ENCODE measurements at places on chromosomes 4 and X. TPM values are rescaled to one million over a fixed set of nuclear protein-coding genes. Genes with fewer than 3 reads are reported as not detected.

Gene HELT
- total RNA-seq: 0.96 TPM

Gene DRD5
- total RNA-seq: not detected

Gene NHSL2
- total RNA-seq: 7.5 TPM

Gene TBX22
- 1.3 TPM for total RNA-seq

Gene POLN
- 2.4 TPM for total RNA-seq

Gene RAB41
- total RNA-seq: not detected

Gene APOOL
- total RNA-seq: 5.6 TPM

Gene FATE1
- total RNA-seq: not detected

Gene DOCK11
- 2.2 TPM for total RNA-seq

Gene P2RY8
- 0.03 TPM for total RNA-seq

Gene ODAPH
- total RNA-seq: not detected

Gene TACC3
- 54.0 TPM for total RNA-seq

Gene MAGEA9B
- total RNA-seq: not detected

DNA sequence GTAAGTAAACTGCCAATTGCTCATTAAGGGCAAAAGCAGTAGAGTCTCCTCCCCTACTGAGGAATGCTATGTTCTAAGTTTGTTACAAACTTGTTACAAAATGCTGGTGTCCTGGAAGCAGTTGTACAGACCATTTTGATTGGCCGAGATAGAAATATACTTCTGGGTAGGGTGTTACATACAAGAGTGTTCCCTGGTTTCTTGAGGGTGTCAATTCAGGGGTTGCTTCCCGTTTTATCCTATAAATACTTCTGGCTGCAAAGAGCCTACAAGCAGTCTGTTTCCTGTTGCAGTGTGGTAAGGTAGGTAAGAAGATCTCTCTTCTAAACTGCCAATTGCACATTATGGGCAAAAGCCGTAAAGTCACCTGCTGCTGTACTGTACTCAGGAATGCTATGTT lies 5.7 kb downstream of the TRPC5OS start:
- no peak for DNase-seq

GRCh38 chrX:117376460-117376859 lies 740.1 kb downstream of the KLHL13 start:
- DNase-seq: no peak

DNA sequence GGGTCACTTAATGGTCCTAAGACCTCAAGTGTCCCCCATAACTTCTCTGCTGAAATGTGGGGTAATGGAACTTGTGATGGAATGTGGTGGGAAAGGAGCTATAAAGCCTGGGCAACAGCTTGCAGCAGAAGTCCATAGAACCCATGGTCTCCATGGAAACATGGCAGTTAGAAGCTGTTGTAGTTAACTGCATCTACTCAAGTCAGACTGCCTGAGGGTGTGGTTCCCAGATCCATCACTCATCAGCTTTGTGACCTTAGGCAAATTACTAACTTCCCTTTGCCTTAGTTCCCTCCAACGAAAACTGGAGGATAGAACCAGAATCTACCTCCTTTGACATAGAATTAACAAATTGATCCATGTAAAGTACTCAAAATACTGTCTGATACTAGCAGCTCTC lies 113.0 kb downstream of the SPATA18 start:
- no peak for DNase-seq

DNA sequence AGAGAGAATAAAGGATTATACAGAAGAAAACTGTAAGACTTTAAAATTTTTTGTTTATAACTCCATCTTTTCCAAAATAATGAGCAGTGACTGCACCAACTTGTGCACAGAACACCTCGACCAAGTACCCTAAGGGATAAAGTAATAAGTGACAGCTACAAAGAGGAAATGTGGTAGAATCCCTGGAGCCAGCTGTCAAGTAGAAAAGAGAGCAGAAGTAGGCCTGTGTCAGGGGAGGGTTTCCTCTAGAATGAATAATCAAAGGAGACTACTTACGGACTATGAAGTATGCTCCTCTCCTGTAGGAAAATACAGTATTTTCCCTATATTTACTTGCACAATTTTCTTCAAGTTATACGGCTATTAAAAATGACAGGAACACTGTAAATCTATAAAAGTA lies 1.2 kb downstream of the EIF1AX start:
- no peak for DNase-seq

GRCh38 chr4:69776696-69777095 lies 16.3 kb upstream of the SULT1B1 start:
- no peak for DNase-seq

DNA sequence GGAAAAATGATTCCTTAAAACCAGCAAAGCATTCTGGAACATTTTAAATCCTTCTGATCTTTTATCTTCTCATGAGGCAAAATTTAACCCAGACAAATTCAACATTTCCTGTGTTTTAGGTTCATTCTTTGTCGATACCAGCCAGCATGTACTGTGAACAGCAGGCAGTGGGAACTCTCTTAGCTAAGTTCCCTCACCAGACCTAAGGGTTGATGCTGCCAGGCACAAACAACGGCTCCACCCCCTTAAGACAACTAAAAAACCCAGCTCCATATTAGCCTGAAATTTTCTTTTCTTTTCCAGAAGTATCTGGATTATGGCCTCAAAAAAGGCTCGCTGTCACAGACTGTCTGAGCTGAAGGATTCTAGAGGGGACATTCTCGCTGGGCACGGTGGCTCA lies 2.4 kb upstream of the RBM47 start:
- no peak for DNase-seq

DNA sequence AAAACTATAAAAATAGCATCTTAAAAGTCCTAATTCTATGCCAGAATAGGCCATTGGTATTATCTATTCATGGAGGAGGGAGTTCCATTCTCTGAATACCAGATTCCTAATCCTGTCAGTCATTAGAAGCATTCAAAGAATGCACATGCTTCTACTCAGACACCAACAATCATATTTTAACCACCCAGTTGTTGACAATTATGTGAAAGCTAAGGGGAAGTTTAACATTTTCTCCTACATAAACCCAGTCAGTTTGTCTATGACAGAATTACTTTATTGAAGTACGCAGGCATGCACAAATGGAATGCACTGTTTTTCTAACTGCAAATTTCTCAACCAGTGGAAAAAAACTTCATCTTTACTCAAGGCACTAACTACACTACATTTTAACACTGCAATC lies 69.6 kb upstream of the MTNR1A start:
- DNase-seq: no peak

- no peak for DNase-seq
These were observed 16.3 kb upstream of the ESX1 start for GRCh38 chrX:104270916-104271512.

- DNase-seq: no peak
These were observed 85.1 kb upstream of the ADAD1 start for GRCh38 chr4:122293374-122294365.

DNA sequence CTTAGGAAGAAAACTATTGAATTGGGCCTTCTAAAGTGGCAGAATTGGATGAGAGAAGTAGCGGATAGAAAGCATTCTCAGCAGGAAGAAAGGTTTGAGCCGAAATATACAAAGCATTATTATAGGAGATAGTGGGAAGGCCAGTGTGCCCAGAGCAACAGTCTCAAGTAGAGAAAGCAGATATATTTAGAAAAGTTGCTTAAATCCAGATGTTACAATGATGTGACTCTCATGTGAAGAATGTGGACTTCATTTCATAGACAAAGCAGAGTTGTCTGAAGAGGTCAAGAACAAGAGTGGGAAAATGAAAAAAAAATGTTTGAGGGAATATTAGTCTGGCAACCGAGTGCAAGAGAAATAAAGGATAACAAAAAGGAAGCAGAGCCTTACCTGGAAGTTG lies 66.9 kb downstream of the SYNPO2 start:
- DNase-seq: no peak

DNA sequence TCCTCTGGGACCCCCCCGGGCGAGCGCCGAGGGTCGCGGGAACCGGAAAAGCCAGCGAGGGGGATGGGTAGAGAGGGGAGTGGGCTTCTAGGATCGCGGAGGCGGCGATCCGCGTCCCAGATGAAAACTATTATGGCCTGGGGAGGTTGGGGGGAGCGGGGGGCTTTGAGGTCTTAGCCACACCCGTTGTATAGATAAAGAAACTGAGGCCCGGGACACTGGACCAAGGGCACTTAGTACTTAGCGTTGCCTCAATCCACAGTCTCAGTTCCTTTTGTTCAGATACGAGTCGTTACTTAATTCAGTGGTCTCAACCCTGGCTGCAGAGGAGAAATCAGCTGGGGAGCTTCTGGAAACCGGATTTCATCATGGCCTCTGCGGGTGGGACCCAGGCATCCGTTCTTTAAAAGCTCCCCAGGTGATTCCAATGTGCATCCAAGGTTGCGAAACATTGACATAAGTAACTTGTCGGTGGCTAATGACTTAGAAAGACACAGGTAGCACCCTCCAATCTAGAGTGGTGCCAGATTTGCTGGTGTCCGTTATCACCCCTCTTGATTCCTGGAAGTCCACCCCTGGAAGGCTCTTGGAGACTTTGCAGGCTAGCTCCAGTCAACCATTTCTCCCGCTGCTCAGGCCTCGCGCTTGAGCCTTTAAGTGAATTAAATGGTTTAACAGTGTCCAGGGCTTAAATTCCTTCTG lies 90.7 kb downstream of the GEMIN8 start:
- peak; percentile 60 for DNase-seq

- DNase-seq: no peak
These were observed 17.9 kb downstream of the COX18 start for GRCh38 chr4:73051625-73052024.

GRCh38 chr4:52883183-52883621 lies 21.1 kb downstream of the RASL11B start:
- DNase-seq: peak; percentile 62

DNA sequence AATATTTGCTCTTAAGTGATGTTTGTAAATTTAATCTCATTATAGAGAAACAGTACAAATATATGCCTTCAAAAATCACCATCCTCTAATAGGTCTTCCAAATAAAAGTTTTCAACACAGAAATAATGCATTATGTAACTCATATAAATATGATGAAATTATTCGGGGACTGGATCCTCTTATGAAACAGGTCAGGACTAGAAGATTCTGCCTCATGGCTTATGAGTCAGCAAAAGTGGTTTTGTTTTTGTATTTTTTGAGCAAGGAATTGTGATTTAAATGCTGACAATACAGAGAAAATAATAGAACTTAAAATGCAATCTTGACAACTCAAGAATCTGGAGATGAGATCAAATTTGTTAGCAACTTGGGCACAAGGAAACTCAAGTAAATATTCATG lies 179.7 kb upstream of the NDP start:
- no peak for DNase-seq

GRCh38 chr4:168831919-168832762 lies 177.9 kb downstream of the CBR4 start:
- peak; percentile 92 for DNase-seq

- DNase-seq: no peak
These were observed 19.8 kb upstream of the STOX2 start for GRCh38 chr4:183885205-183885720.

- no peak for DNase-seq
These were observed 1165.7 kb upstream of the IGFBP7 start for GRCh38 chr4:58275856-58276255.

GRCh38 chr4:127335732-127336131 lies 297.0 kb upstream of the INTU start:
- no peak for DNase-seq

DNA sequence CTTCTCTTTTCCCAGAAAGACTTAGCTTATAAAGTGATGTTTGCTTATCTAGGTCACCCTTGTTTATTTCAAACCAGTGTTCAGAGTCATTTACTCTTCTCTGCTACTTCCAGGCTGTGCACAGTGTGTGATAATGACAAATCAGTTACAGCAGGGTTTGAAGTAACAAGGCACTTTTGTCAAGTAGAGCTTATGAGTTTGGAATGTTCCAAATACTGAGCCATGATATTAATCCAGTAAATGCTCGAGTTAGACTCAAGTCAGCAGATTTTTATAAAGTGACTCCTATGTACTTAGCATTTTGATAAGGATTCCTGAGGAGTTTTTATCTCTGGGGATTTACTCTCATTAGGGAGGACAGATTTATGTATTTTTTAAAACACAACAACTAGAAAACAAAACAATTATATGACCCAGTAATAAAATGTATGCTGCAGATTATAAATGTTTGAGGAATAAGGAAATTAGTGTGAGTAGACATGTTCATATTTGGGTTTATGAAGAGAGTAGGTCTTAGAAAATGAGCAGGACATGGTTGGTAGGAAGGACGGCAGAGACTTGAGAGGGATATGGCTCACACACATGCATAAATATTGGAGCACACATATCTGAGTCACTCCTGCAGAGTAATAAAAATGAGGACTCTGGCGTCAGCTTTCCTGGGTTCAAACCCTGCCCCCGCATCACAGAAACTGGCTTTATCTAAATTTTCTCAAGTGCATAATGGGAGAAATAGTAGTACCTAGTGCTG lies 271.2 kb downstream of the FBXO8 start:
- DNase-seq: no peak

- DNase-seq: no peak
These were observed 64.9 kb downstream of the ABLIM2 start for GRCh38 chr4:8093587-8094274.

GRCh38 chrX:150934453-150934852 lies 36.0 kb upstream of the CD99L2 start:
- no peak for DNase-seq

DNA sequence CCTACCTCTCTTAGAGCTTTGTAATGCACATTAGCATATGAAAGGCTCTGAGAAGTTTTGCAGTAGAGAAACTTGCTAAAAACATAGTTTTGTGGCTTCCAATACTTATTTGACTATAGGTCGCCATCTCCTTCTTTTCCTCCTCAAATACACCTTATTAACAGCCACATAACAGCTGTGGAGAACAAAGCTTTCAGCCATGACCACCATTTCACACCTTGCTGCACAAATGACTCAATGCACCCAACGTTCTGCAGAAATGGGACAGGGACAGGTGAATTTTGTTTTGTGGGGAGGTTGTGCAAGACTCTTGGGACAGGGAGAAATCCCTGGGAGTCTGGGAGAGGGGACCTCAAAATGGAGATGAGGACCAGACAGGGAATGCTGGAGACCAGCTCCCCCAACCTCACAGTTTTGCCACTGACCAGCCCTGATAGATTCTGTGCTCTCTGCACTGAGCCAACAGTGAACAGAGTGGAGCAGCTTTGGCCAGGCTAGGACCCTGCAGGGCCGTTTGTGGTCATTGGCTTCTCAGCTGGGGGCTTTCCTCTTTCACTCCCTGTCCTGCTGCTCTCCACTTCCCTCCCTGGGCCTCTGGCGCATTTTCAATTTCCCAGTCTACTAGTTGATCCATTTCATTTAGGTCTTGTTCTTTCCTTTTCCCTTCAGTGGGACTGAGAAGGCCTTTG lies 16.6 kb downstream of the FRMPD3 start:
- DNase-seq: no peak

GRCh38 chrX:152896450-152896849 lies 1.4 kb upstream of the ZNF185 start:
- no peak for DNase-seq

DNA sequence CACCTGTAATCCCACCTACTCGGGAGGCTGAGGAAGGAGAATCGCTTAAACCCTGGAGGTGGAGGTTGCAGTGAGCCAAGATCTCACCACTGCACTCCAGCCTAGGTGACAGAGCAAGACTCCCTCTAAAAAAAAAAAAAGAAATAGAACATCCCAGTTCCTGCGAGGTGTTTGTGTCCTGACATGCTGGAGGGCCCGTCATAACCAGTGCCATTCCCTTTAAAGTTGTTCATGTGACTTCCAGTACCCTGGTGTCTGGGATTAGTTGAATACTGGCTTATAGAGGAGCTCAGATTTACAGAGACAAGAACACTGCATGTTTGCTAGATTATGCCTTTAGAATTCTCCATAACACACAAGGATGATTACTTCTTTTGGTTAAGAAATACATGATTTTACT lies 37.6 kb upstream of the TADA2B start:
- DNase-seq: no peak

- no peak for DNase-seq
These were observed 133.1 kb downstream of the HMX1 start for GRCh38 chr4:8738471-8738931.

Data from H7 (cell line).